Activated CD4-positive, alpha-beta T cell treated with anti-CD3 and anti-CD28 coated beads for 4 hours (primary cell): ENCODE measurements at places on chromosomes 16 and 17.

GRCh38 chr16:81545470-81546250, 101.1 kb downstream of the CMIP start:
- no peak for DNase-seq

GRCh38 chr17:1625053-1625452, 3.6 kb downstream of the SLC43A2 start:
- DNase-seq: no peak

DNA sequence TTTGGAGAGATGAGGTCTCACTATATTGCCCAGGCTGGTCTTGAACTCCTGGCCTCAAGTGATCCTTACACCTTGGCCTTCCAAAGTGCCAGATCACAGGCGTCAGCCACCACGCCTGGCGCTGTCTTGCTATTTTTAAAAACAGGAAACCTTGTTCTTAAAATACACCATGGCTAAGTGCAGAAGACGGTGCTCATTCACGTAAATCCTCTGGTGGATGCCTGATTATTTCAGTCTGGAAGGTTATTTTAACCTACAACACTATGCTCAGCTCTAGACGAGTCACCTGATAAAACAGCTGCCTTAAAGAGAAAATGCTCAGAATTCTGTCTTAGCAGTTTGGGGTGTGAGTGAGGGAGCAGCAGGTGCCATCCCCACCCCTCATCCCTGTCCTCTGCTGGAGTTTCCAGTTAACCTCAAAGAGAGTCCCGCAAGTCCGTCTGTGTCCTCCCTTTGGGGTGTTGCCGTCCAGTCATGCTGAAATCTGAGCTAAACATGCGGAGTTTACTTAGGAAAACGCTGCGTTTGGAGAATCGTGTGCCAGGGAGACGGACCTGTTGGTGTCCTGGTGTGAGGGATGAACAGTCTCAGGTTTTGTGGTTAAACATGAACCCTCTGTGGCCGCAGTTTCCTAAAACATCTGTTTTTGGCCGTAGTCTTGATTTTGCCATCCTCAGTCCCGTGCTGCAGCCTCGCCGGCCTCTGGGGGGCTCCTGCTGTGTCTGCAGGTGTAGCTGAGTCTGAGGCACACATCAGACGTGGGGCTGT, 17.1 kb downstream of the SPG7 start:
- no peak for DNase-seq

- no peak for DNase-seq
Observed at GRCh38 chr16:75038036-75038858, 39.4 kb downstream of the ZNRF1 start.

GRCh38 chr17:18230288-18231141, 5.1 kb downstream of the LLGL1 start:
- no peak for DNase-seq

- DNase-seq: no peak
Observed at GRCh38 chr16:50802961-50803360, 61.1 kb downstream of the CYLD start.

GRCh38 chr17:77501751-77502625, 361.2 kb downstream of the SEC14L1 start:
- no peak for DNase-seq

GRCh38 chr16:69324013-69324531, 6.3 kb downstream of the PDF start:
- DNase-seq: no peak

DNA sequence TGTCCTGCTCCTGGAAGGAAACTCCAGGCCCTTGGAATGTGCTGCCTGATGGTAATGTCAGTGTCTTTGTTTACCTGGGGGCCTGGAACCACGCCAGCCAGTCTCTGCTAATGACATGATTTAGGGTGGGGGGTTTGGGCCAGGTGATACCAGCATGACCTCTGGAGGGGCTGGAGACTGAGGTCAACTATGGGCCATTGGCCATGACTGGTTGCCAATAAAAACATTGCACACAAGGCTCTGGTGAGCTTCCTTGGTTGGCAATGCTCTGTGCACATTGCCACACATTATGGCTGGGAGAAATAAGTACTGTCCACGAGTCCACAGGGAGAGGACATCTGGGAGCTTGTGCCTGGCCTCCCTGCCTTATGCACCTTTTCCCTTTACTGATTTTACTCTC, 52.5 kb downstream of the LITAF start:
- DNase-seq: no peak

- DNase-seq: no peak
Observed at GRCh38 chr17:36686123-36686669, 84.8 kb downstream of the MRM1 start.

DNA sequence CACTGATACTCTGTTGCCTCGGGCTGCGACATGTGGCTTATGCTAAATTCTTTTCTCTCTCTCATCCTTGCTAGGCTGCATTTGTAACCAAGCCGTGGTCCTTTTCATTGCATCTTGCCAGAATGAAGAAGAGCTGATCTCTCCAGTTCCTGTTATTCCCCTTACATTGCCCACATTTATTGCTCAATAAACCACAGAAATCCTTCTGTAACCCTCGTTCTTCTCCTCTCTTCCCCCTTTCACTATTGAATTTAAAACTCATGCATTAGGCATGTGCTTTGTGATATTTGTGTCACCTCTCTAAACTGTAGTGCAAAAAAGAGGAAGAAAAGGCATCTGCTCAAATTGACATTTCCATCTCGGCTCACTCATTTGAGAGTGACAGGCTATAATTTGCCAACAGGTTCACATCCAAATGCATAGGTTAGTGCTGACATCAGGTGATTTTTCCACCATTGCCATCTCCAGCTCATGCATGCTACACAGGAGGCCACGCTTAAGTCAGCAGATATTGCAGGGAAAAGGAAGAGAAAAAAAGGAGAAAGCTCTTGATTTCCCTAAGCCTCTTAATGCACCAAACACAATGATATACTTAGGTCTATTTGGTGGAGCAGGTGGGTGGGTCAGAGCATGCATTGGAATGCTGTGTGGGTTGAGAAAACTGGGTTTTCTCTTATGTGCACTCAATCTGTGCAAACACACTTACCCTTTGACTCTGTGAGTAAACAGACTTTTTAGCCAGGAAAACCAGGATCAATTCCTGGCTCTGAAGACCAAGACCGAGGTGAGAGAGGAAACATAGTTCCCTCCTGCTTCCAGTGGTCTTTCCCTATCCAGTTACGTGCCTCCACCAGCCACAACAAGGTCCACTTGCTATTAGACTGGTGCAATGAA, 642.7 kb downstream of the HS3ST4 start:
- DNase-seq: no peak

DNA sequence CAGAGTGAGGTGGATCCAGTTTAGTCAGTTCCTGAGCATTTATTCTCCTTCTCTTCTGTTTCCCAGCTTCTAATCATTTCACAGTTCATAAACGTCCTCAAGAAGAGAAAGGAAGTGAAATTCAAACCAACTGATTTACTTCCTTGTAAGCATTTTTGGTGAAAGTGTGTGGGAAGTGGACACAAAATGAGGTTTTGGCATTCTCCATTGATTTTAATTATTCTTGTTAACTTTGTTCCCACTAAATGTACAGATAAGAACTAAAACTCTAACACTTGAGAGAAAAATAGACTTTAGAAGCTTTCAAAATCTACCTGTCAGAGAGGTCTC, 42.7 kb upstream of the CORO6 start:
- DNase-seq: no peak

GRCh38 chr16:26905336-26905735, 161.4 kb upstream of the C16orf82 start:
- no peak for DNase-seq

DNA sequence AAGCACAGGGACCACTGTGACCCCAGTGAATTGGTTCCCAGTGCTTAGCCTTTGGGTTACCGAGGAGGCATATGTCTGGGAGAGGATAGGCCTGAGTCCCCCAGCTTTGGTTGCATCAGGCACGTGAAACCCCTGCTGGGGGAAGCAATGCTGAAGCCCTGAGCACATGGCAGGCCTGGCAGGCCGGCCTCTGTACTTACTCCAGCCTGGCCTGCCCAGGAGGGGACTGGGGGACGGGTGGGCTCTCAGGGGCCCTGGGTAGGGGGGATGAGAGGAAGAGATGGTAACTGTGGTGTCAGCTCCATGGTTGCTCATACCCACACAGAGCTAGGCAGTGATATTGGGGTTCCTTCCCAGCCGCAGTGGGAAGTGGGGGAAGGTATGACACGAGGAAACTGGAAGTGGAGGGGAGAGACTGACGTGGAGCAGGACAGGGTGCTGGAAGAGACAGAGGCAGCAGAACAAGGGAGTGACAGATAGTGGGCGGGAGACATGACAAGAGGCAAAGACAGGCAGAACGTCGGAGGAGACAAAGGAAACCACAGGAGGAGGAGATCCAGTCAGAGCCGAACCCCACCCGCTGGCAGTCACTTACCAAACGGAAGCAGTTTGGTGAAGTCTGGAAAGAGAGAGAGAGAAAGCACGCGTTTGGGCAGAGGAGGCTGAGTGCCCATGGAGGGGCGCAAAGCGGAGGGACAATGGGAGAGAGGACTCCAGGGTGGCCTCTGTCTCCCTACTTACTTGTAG, 9.1 kb downstream of the TMEM208 start:
- peak; percentile 48 for DNase-seq

- peak; percentile 26 for DNase-seq
Observed at GRCh38 chr17:82519971-82520903, 705 bp downstream of the FOXK2 start.

GRCh38 chr17:74337834-74338500, 11.9 kb downstream of the KIF19 start:
- no peak for DNase-seq

- no peak for DNase-seq
Observed at GRCh38 chr16:88938777-88939244, 38.2 kb downstream of the CBFA2T3 start.

GRCh38 chr17:20189979-20190378, 180.8 kb downstream of the SPECC1 start:
- DNase-seq: no peak

DNA sequence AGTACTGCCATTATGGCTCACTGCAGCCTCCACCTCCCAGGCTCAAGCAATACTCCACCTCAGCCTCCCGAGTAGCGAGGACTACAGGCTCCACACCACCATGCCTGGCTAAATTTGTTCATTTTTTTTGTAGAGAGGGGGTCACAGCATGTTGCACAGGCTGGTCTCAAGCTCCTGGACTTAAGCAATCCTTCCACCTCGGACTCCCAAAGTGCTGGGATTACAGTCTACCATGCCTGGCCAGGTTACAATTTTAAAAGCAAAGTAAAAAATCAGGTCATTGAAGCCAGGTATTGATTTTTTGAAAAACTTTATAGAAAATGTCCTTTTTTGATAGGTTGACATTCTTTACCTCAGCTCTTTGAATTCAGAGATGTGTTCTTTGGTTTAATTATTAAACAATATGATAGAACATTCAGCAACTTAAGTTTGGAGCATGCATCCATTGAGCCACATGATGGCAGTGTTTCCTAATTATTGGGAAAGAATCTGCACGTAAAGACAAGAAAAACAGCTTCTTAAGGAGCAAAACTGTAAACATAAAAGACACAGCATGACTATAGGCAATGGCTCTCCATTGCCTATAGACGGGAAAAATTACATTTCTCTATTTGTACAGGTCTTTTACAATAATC, 1.7 kb upstream of the SLC16A11 start:
- no peak for DNase-seq

DNA sequence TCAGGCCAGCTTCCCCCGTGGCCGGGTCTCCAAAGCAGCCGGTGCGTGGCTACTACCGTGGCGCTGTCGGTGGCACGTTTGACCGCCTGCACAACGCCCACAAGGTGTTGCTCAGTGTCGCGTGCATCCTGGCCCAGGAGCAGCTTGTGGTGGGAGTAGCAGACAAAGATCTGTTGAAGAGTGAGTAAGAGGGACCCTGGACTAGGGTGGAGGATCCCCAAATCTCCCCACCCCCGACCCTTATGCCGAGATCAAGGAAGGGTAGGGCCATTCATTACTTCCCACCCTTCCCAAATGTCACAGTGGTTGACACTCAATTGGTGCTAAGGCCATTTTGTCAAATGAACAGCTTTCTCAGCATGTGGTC, 1.2 kb downstream of the COASY start:
- DNase-seq: no peak

DNA sequence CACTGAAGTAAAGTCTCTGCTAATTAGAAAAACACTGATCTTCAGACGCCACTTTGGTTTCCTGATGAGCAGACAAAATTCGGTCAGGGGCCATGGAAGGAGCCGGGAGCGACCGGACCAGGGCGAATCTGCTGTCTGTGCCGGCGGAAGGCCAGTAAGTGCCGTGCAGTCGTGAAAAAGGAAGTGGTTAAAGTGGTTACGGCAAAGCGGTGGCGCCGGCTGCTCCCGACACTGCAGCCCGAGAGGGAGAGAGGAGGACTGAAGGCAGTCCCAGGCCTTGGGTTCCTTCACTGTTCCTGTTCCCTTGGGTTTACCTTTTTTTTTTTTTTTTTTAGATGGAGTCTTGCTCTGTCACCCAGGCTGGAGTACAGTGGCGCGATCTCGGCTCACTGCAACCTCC, 17.3 kb upstream of the HEXD start:
- DNase-seq: peak; percentile 26

GRCh38 chr17:43958748-43959352, 5.1 kb upstream of the PYY start:
- DNase-seq: no peak

DNA sequence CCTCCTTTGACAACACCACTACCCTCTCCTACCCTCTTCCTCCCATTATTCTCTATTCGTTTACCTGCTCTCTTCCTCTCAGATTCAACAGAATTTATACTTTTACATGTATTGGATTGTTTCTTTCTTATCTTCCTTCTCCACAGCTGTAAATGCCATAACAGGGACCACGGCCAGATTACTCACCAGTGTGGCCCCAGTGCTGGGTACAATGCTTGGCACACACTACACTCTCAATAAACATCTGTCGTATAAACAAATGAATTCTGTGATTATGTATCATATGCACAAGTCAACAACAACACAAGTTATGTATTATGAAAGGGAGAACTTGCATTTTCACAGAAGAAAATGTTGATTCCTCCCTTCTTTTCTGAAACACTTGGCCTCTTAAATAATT, 20.0 kb downstream of the AARSD1 start:
- no peak for DNase-seq

- DNase-seq: no peak
Observed at GRCh38 chr17:4908301-4908700, 5.4 kb upstream of the CHRNE start.

DNA sequence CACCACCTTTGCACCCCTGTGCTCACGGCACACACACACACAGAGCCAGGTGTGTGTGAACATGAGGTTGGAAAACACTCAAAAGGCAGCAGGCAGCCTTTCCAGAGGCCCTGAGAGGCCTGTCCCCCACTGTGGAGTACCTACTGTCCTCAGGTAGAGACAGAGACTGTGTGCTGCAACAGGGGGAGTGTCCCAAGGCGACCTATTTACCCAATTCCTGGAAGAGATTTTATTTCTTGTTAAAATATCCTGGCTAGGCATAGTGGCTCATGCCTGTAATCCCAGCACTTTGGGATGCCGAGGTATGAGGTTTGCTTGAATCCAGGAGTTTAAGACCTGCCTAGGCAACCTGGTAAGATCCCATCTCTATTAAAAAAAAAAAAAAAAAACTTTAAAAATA, 108.5 kb downstream of the COPRS start:
- no peak for DNase-seq

DNA sequence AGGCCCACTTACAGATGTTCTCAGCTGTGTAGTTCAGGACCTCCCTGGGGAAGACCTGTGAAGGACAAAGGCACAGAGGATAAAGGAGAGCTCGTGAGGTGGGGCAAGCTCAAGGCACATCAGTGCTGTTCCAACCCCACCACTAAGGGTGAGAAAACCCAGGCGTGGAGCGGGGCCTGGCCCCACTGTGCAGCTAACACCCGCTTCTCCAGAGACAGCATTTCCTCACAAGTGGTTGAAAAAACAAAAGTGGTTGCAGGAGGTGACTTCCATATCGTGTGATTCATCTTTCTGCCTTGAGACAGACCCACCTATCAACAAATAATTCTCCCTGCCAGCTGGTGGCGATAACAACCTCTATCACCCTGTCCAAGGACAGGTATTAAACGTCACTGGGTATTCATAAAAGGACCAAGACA, 30.0 kb downstream of the SNN start:
- DNase-seq: no peak
